ENCODE measurements at places on chromosomes 16 and 17.

- peak; percentile 44 for DNase-seq
Observed at GRCh38 chr17:44830359-44831288, 537 bp upstream of the GJC1 start.

DNA sequence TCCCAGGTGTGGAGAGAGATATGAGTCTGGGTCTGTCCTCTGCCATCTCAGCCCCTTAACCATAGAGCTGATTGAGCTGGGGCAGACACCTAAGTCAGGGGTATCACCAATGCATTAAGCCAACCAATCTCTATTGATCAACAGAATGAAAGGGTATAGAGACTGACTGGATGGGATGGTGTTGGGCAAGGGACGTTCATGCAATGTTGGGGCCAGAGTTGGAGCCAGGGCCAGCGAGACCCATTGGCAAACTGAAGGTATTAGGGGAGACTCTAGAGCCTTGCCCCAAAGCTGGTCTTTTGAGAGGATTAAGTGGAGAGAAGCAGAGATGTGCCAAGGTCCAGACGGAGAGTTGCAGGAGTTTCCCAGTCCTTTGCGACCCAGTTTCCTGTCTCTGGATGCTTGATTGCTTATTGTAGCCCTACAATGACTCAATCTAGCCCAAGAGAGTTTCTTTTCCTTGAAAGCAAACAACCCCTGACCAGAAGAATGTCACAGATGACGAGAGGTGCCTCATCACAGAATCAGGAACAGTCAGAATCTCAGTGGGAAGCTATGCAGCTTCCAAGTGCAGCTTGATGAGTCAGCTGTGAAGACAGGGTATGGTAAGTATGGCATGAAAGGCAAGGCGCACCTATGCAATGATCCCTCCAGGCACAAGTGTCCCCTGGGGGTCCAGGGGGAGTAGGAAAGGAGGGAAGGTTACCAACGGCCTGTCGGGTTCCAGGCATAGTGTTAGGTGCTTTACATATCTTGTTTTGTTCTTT lies 137.2 kb downstream of the UTP18 start:
- DNase-seq: peak; percentile 51

DNA sequence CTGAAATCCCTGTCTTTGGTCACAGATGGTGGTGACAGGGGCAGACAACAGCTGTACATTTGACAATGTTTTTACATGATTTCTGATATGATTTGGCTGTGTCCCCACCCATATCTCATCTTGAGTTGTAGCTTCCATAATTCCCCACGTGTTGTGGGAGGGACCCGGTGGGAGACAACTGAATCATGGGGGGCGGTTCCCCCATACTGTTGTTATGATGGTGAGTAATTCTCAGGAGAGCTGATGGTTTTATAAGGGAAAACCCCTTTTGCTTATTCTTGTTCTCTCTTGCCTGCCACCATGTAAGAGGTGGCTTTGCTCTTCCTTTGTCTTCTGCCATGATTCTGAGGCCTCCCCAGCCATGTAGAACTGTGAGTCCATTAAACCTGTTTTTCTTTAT lies 353.9 kb downstream of the CPPED1 start:
- DNase-seq: no peak

DNA sequence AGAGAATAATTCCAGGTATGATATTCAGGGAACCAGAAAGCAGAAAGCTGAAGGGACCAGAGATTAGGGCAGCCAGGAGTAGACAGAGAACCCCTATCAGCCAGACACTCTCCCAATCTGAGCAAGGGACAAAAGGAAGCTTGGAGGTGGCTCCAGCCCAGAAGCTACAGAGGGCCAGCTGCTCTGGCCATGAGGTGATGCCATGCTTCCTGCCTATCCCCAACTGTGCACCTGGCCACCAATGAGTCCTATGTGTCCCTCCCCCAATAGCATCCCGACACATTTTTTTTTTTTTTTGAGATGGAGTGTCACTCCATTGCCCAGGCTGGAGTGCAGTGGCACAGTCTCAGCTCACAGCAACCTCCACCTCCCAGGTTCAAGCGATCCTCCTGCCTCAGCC lies 30.0 kb downstream of the NSMCE1 start:
- DNase-seq: no peak

- no peak for DNase-seq
Observed at GRCh38 chr16:57725554-57725953, 10.0 kb upstream of the KATNB1 start.

- no peak for DNase-seq
Observed at GRCh38 chr16:734208-734980, 6.4 kb downstream of the CIAO3 start.

- no peak for DNase-seq
Observed at GRCh38 chr17:18251204-18251603, 7.3 kb downstream of the FLII start.

DNA sequence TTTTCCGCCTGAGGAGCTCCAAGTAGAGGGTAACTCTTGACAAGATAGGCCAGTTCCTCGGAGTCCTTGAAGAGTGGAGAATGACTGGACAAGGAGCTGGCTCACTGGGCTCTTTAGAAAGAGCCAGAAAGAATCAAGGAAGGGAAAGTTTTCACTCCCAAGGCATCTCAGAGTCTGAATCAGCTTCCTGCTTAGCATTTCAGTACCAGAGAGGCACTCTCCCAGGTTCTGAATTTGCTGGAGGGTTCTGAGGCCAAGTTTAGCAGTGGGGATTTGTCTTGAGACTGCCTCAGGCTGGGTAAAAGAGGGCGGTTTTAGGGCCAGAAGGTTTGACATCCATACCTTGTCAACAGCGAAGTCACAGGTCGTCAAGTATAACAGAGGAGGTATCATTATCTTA lies 25.5 kb downstream of the GP2 start:
- no peak for DNase-seq

GRCh38 chr16:74078511-74079231 lies 217.9 kb upstream of the PSMD7 start:
- DNase-seq: no peak

DNA sequence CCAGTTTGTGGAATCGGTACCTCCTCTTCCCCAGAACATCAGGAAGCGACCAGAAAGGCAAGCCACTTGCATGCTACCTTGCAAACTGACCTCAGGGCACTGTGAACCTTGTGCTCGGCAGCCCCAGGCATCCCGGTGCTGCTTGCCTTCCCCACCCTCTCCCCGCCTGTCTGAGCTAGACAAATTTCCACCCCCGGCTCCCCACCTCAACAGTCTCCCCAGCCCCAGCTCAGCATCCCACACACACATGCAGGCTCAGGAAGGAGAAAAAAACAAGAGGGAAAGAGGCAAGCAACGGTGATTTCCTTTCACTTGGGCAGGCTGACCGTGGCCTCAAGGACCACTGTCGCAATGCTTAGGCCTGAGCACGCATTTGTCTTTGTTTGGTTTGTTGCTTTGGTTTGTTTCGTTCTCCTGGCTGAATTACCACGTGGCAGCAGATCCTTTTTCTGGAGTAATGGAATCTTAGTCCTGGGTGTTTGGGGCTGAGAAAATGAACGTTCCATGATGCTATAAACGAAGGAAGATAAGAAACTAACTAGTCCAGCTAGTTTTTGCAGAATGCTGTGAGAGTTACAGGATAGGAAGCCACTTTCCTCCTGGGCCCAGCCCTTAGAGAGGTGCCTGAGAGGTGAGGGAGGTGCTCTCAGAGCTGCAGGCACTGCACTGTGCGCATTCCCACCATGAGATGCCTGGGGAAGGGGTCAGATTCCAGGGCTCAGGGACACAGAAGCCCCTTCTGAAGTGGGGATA lies 27.9 kb downstream of the SDK2 start:
- DNase-seq: peak; percentile 29

- DNase-seq: no peak
Observed at GRCh38 chr17:68790931-68791330, 164.3 kb downstream of the ABCA8 start.

- DNase-seq: peak; percentile 18
Observed at GRCh38 chr16:9567666-9568065, 476.2 kb downstream of the HAPSTR1 start.

DNA sequence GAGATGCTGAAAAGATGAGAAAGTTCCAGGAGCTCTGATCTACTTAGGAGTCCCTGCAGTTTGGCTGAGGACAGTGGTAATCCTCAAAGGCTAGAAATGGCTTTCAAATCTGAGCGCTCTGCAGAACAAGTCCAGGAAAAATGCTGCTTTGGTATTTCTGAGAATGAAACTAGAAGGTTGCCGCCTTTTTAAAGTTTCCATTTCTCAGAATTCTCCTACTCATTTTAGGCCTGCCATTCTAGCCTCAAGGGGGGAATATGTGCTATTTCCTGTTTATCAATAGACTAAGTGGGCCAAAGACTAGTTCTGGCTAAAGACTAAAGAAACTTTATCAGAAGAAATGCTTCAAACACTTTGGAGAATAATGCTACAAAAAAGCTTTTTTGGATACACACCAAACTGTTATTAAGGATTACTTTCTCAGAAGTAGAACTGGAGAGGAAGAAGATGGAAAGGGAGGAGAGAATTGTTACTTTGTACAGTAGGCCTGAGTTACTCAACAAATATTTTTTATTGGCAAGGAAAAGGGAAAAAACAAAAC lies at the start of gene SLFN12L:
SLFN12L (minus strand) TSS at position 78 of the 541 bp plus-strand sequence. CDS start 15,314 bp downstream, outside the sequence.
- DNase-seq: no peak

GRCh38 chr17:76543826-76544545 lies 4.1 kb downstream of the PRCD start:
- peak; percentile 51 for DNase-seq

- DNase-seq: peak; percentile 2
Observed at GRCh38 chr17:77495575-77495974, 354.8 kb downstream of the SEC14L1 start.

GRCh38 chr17:68908045-68908444 lies 47.1 kb downstream of the ABCA8 start:
- DNase-seq: no peak

DNA sequence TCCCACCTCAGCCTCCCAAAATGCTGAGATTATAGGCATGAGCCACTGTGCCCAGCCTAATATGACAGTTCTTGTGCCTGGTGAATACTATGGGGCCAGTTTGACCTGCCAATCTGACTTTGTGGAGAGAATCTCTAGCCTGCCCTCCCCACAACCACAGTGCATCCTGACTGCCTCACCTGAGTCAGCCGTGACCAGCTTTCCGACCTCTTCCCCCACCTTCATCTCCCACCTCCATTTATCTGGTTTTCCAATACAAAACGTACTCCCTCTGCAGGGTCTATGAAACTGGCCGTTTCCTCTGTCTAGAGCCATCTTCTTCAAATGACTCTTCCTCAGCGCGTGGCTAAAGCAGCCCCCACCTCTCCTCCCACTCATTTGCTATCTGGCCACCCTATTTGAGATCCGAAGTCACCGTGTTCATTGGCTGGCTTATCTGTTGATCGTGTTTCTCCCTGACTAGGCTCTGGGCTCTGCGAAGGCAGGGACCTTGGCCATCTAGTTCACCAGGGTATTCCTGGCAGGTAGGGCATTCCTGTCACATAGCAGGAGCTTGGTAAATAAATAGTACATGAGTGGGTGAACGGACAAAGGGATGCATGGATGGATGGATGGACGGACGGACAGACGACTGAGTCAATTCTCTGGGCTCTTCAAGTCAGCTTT lies 22.3 kb upstream of the PLLP start:
- no peak for DNase-seq

- DNase-seq: no peak
Observed at GRCh38 chr16:69503244-69503643, 62.5 kb upstream of the NFAT5 start.
